Nasal cavity respiratory epithelium epithelial cell of viscerocranial mucosa (primary cell): ENCODE measurements at places on chromosomes 4 and X. TPM values are rescaled to one million over a fixed set of nuclear protein-coding genes. Genes with fewer than 3 reads are reported as not detected.

The ESX1 gene
- not detected in 2 replicates for total RNA-seq

The RAB40A gene
- under 0.01 and 0.21 TPM in 2 replicates for total RNA-seq

The EMD gene
- 19.1 and 26.7 TPM in 2 replicates for total RNA-seq

The SHROOM4 gene
- 0.34 and 2.8 TPM in 2 replicates for total RNA-seq

The EXOC1L gene
- total RNA-seq, result not detected in 2 replicates

The SPATA18 gene
- total RNA-seq, result 10.9 and 18.7 TPM in 2 replicates

The LANCL3 gene
- total RNA-seq, result 0.34 and 1.1 TPM in 2 replicates

The SCML2 gene
- total RNA-seq, result 0.43 and 1.0 TPM in 2 replicates
